ENCODE measurements at places on chromosomes 11 and 22.

- DNase-seq = no peak
Observed at GRCh38 chr11:57374966-57375365, 6.0 kb downstream of the PRG3 start.

DNA sequence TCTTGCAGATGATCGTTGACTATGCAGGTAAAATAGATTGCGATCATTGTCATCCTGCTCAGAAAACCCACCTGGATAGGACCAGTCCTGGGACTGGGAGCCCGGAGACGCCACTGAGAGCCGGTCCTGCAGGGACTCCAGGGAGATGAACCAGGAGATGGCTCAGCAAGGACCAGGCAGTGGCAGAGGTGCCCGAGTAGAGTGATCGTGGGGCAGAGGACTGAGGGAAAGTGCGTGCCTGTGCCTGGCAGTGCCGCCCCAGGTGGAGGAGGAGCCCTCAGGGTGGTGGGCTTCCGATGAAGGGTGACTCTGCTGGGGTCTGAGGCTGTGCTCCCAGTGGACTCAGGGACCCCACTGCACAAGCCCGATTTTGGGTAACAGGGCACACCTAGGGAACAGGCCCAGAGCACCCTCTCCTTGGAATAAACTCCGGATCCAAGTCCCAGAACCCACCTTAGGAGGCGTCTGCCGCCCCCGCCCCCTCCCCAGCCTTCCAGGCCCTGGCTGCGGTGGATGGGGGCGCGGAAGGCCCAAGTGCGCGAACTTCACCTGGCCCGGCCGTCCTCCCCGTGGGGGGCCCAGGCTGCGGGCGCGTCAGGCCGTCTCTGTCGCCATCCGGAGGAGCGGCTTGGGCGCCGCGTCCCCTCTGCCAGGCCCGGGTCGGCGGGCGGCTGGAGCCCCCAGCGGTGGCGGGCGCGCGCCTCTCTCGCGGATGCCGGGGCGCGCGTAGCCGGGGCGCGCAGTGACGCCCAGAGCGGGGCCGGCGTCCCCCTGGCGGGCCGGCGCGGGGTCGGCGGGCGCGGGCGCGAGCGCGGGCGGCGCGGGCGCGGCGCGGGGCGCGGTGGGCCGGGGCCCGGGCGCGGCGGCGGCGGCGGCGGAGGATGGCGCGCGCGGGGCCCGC lies 1338.8 kb downstream of the BRD1 start:
- no peak for DNase-seq

- DNase-seq = no peak
Observed at GRCh38 chr11:47121731-47122130, 54.9 kb downstream of the ARFGAP2 start.

DNA sequence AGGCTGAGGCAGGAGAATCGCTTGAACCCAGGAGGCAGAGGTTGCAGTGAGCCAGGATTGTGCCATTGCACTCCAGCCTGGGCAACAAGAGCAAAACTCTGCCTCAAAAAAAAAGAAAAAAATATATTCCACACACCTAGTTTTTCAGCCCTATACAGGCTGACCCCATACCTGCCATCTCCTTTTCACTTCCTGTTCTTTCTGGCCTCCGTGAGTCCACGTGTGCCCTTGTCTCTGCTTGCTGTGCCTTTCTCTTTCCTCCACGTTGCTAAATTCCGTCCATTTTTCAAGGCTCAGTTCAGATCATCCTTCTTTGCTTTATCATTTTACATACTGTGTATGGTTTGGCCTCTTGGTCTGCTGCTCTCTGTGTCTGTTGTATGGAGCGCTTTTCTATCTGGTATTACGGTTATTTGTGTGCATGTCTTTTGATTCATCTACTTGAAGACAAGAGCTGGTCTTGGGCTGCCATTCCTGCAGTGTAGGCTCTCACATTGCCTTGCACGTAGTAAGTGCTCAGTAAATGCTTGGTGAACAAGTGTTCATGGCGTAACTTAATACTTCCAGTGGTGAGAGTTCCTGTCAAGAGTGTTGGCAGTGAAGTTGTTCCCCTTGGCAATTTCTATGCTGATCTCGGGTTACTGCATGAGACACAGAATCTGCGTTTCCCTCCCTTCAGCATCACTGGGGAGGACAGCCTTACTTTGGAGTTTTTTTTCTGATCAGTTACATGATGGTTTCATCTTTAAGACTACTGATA lies 57.5 kb downstream of the PTPRJ start:
- no peak for DNase-seq

DNA sequence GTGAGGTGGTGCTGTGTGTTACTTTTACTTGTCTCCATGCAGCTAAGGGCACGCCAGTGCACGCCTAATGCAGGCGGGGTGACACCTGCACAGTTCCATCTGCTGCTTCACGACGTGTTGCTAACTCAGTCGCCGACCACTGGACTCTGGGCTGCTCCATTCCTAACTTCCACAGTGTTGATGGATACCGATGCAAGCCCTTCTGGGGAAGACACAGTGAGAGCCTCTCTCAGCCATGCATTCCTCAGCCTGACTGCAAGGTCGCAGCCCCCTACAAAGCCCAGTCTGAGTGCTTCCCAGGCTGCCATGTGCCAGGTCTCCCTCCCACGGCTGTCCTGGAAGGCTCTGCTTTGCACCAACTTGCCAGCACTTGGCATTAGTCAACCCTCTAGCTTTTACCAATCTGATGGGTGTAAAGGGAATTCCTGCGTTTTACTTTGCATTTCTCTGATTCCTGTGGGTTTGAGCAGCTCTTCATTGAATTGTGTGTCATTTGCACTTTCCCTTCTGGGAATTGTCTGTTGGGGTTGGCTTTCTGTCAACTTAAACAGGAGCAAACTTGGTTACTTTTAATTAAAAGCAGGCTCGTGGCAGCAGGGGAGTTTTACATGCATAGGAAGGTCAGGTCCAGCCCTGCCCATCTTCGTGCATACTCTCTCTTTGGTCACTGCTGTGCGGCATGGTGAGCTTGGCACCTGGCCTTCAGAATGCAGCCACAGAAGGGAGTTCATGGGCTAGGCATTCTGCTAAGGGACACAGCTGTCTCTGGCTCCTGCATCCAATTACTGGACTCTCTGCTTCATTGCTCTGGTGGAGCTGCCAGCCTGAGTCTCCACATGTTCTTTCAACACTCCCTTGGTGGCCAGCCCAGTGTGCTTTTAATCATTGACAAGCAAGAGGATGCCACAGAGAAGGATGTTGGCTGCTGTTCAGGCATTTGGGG lies 34.6 kb upstream of the SHANK2 start:
- no peak for DNase-seq

- no peak for DNase-seq
Observed at GRCh38 chr22:17853073-17853472, 78.8 kb upstream of the BID start.

DNA sequence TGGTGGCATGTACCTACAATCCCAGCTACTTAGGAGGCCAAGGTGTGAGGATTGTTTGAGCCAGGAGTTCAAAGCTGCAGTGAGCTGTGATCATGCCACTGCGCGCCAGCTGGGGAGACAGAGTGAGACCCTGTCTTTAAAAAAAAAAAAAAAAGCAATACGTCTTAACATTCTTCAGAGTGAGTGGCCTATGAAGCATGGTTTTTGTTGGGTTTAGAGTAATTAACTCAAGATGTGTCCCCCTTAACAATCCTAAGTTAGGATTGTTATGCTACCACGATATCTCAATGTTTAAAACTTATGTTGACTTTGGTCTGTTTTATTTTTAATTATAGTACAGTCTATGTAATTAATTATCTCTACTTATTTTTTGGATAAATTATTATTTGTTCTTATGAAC lies 156.1 kb downstream of the HIPK3 start:
- no peak for DNase-seq

GRCh38 chr22:39923696-39924095 lies 22.8 kb downstream of the GRAP2 start:
- no peak for DNase-seq

DNA sequence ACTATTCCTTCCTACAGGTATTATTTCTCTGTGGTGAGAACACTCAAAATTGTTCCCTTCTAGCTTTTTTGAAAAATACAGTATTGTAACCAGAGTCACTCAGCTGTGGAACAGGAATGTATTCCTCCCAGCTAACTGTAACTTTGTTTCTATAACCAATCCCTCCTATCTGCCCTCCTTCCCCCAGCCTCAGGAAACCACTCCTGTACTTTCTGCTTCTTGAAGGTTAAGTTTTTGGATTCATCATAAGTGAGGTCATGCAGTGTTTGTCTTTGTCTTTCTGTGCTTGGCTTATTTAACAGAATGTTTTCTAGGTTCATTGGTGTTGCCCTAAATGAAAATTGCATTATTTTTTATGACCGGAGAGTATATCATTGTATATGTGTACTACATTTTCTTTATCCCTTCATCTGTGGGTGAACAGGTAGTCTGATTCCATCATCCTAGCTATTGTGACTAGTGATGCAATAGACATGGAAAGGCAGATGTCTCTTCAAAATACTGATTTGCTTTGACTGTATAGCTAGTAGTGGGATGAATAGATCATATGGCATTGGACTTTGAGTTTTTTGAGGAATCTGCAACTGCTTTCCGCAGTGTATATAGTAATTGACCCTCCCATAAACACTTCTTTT lies 112.9 kb upstream of the GRK3 start:
- no peak for DNase-seq

- no peak for DNase-seq
Observed at GRCh38 chr11:7872890-7873289, 58.2 kb downstream of the OR10A6 start.

GRCh38 chr11:17811352-17811751 lies 76.8 kb downstream of the KCNC1 start:
- no peak for DNase-seq

DNA sequence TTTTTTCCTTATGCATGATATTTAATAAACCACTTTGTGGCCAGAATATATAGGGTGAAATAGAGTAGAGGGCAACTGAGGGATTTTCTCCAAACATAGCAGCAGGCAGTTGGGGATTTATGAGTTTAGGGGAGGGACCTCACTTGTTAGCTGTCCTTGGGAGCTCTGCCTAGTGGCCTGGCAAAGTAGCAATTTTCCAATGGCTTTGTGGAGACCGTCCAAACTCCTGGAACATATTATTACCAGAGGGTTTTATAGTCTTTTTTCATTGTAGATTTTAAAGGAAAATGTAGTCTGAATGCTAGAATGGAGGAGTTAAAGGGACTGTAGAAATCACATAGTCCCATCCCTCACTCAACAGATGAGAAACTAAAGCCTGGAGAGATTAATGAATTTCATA lies 32.3 kb downstream of the AMOTL1 start:
- no peak for DNase-seq

GRCh38 chr11:79467761-79468160 lies 26.9 kb upstream of the TENM4 start:
- DNase-seq = no peak

DNA sequence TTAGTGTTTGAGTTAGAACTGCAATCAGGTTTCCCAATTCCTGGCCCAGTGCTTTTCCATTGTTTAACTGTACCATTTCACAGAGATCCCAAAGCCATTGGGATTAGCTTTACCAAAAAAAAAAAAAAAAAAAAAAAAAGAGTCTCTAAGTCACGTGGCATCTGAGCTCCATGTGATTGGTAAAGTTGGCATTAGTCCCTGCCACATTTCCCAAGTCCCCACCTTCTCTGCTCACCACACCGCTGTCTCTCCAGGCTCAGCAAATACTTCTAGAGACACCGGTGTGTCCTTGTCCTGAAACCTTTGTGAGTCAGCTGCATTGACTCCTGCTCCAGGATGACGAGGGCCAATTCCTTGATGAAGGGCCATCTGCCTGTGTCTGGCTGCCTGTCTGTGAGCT lies 305.3 kb downstream of the KIRREL3 start:
- DNase-seq = no peak

DNA sequence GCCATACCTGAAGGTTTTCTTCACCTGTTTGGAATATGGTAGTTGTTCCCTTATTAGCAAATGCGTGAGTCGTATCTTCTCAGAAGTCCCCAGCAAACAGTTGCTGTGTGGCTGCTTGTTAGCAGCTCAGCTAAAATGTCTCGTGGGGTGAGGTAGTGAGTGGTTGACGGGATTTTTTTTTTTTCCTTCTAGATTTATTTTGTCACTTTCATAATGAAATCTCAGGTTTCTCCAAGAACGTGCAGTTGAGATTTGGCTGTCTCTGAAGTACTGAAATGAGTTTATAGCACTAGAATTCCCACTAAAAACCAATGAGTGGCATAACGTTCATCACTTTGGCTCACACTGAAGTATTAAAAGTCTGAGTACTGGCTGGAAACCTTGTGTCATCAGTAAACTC lies 16.8 kb downstream of the RCN1 start:
- no peak for DNase-seq

DNA sequence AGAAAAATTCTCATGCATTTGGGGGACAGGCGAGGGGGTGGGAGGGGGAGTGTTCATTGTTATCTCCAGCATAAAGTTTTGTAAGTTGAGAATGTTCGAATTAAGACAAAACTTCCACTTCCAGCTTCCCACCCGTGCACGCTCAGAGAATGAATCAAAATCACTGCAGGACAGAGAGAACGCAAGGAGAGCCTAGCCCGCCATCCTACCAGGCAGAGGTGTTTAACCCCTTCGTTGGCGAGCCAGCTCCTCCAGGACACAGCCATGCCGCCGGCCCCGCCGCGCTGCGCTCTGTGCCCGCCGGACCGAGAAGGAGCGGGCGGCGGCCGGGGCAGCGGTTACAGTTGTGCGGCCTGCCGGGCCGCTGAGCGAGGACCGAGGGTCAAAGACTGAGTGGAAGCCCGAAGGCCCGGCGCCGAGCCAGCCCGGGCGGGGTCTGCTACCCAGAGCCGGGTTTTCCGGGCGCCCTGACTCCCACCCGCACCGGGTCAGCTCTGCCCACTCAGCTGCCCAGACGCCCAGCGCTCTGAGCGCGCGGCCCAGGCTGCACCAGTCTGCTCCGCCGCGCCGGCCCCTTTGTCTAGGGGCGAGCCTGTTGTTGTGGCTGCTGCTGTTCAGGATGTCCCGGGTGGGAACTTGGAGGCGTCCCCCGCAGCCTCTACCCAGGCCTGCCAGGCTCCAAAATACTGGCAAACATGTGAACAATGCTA lies at the start of gene NOX4:
TSS of gene NOX4 (minus strand) at position 395 of the 710 bp plus-strand sequence. CDS start at position 266, 129 bp downstream.
- DNase-seq = peak; percentile 12

GRCh38 chr11:80280737-80281136 lies 839.9 kb upstream of the TENM4 start:
- no peak for DNase-seq

- no peak for DNase-seq
Observed at GRCh38 chr22:24326266-24326665, 55.6 kb downstream of the SPECC1L start.

DNA sequence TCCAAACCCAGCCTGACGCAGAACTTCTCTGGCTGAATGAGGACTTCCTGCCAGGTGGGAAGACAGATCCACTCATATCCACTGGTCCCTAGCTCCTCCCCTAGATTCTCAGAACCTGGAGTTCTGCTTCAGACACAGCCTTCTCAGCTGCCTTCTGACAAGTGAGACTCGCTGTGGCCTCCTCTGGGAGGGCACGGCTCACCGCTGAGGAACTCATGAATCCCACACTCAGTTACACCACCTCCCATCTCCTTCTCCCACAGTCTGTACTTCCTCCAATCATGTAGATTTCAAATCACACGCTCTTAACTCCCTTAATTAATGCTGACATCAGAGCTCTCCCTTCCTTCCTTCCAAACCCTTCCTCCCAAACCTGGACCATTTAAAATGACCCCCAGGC lies 86.4 kb upstream of the TMEM45B start:
- DNase-seq = no peak

GRCh38 chr11:75161506-75162095 lies 10.7 kb downstream of the SLCO2B1 start:
- no peak for DNase-seq
